ENCODE measurements at places on chromosomes 3 and 15.

- DNase-seq = peak; percentile 32
Measured at GRCh38 chr15:38651328-38652038, 86.9 kb upstream of the RASGRP1 start.

DNA sequence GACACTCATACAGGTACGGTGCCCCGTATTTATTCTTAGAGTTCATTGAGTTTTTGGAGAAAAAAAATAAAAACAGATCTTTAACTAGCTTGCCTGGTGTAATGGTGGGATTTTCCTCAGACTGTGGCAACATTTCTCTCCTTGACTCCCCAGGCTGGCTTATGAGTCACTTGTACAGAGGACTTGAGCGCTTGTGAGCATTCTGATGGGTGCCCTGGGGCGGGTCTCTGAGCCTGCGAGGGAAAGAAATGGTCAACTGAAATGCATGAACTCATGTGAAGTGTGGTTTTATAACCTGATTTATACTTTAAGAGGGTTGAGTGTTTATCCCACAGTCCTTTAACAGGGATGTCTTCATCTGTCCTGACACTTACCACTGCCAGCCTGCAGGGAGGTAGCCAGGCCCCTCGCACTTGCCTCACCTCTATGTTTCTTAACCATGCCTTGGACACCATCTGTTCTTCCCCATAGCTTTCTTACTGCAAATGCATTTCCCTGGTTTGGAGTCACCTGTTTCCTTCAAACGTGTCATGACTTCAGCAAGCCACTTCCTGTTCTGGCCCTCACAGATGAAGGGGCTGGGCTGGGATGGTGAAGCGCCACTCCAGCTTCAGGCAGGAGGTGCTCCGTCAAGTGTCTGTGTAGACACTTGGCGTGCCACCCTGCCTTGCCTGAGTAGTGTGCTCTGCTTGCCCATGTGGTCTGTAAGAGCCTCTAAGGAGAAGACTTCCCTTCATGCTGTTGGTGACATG is 118.7 kb downstream of the PDE8A start:
- DNase-seq = no peak

GRCh38 chr3:59775761-59776325 is 726.0 kb upstream of the CFAP20DC start:
- DNase-seq = no peak

DNA sequence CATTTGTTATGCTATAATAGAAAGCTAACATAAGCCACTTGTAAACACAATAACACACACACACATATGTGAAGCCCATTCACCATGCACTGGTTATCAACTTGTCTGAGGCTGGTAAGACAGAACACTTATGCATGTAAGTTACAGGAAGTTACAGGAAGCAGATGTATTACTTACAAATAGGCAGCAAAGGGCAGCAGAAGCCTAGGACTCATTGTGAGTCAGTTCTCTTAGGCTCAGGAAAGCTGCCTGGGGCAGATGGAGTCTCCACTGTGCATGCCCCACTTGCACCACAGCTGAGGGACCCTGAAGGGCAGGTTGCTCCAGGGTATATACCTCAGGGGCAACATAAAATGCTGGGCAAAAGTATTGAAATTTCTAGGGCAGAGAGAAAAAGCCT is 748.8 kb upstream of the CCDC54 start:
- DNase-seq = no peak

- DNase-seq = no peak
Measured at GRCh38 chr3:156803952-156804741, 22.0 kb upstream of the LEKR1 start.

DNA sequence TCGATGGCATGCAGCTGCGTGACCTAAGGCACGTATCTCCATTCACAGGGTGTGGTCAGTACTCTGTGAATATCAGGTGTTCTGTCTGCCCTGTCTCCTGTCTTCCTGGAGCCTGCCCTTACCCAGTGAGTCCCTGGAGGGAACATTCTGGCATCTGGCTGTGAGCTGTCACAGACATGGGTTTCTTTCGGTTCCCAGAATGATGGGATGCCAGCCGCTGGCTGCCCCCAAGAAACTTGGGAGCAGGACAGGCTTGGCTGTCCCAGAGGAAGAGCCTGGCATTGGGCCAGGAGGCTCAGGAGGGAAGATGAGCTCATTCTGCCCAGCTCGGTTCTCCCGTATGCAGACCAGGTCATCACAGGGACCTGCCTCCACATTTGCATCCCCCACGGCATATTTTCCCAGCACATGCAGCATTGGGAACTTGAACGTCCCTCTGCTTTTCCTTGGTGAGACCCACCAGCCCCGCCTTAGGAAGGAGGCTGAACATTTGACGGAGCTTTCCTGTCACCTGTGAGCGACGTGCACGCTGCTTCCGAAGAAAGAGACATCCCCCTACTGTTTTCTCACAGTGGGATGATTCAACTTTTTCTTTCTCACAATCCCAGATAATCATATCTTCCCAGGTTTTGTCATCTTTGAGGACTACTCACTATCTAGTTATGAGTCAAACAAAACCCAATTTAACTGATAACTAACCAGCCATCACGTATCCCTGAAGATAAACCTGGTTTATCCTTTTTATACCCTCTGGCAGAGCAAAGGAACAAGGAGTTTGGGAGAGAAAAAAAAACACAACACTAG is 22.0 kb upstream of the PGPEP1L start:
- DNase-seq = no peak

GRCh38 chr3:105518203-105518602 is 151.5 kb downstream of the ALCAM start:
- no peak for DNase-seq

DNA sequence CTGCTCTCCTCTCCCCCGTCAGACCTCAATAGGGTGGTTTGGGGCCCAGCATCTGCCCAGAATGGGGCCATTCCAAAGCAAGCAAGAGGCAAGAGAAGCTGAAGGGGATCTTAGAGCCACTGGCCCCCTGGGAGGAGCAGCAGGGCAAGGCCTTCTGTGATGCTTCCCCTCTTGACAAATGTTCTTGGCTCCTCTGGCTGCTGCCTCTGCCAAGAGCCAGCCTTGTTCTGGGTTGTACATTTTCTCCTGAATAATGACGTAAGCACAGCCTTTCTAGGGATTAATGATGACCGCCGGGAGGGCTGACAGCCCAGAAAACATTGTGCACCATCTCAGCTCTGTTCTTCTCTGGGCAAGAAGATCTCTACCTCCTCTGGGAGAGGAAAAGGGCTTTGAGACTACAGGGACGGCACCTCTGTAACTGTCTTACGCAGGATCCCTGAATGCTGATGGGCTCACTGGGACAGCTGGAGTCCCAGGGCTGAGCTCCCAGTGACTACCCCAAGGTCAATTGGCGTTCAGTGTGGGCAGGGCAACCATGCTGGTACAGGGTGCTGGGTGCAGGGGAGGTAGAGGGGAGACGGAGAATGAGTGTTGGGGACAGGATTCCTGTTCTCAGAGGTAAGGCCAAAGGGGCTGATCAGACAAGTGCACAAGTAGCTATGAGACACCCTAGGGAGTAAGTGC is 253.3 kb downstream of the FAM43A start:
- no peak for DNase-seq

DNA sequence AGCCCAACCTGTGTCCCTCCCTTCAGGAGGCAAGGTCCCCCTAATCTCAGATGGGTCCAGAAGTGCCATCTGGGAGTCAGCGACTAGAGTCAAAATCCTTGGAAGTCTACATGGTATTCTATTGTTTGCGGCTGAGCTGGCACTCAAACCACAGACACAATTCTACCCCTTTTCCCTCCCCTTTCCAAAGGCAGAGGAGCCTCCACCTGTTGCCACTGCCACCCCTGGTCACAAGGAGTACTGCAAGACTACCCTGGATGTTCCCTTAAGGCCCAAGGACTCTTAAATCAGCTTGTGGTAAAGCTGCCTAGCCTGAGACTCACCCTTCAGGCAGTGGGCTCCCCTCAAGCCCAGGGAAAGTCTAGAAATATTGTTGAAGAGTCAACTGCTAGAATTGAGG is 4.3 kb upstream of the OR5H6 start:
- no peak for DNase-seq

DNA sequence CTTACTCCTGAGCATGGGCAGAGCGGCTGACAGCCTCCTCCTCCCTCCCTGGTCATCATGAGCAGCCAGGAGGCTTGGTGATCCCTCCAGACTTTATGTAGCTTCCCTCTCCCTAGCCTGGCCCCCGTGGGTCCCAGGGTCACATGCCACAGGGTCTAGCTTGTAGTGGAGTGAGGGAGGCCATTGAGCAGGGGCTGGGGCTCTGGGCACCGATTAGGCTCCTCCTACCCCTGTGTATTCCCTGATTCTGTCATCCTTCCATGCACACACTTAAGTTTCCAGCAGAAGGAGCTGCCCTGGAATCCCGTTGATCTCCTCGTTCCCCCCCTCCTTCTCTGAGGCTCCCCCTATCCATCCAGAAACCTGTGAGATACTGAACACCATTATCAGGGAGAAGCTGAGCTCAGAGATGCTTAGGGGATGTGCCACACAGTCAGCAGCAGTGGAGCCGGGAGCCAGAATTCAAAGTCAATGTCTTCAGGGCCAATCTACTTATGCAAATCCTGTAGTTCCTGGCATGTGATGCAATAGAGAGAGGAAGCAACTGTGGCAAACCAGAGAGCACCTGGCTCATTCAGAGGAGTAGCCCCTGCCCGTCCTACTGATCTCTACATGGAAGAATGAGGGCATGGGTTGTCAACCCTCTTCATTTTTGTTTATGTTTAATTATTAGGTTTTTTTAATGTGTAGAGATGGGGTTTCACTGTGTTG is 17.2 kb downstream of the CCDC33 start:
- no peak for DNase-seq

- no peak for DNase-seq
Measured at GRCh38 chr3:47932421-47932820, 83.8 kb downstream of the MAP4 start.

GRCh38 chr3:22887664-22888291 is 315.3 kb upstream of the UBE2E2 start:
- DNase-seq = no peak

DNA sequence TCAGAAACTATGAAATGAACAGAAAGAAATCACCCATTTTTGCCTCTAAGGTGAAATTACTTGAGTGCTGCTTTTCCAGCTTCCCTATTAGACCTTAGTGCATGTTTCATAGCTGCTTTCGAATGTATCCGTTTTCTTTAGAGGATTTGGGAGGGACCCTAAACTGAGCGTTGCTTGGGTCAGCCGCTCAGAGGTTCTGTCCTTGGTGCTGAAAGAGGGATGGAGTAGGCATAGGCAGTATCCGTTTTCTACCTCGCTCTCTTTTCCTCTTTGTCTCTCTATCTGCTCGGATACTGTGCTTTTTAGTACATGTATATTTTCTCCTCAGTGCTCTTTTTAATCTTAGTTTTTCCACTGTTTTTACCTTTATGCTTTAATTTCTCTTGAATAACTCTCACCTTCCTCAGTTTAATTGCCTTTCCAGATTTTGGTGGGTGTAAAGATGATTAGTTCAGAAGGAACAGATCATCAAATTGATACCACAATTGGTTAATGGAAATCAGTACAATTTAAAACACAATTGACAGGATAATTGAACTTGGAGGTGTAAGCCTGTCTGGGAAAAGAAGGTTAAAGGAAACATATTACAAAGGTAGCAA is at the start of gene DRD3:
TSS of gene DRD3 (minus strand) at position 283 of the 599 bp plus-strand sequence. CDS start 7,060 bp downstream, outside the sequence.
- DNase-seq = no peak

GRCh38 chr3:138686771-138687221 is 78.2 kb downstream of the FAIM start:
- no peak for DNase-seq

GRCh38 chr15:50182219-50183013 is 420 bp downstream of the SLC27A2 start:
- peak; percentile 11 for DNase-seq

DNA sequence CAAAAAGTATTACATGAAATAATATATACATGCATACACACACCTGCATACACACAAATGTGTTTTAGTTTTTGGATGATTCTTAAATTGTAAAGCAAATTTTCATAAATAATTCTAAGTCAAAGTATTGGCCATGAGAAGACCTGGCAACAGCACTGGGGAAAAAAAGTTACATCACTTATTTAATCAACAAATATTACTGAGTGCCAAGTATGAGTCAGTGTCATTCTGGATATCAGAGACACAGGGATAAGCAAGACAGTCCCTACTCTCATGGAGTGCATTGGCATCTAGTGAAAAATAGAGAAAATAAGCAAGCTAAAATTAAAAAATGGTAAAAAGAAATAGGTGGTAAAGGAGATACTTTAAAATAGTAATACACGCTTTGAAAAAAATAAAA is 29.4 kb upstream of the GUCA1C start:
- no peak for DNase-seq

DNA sequence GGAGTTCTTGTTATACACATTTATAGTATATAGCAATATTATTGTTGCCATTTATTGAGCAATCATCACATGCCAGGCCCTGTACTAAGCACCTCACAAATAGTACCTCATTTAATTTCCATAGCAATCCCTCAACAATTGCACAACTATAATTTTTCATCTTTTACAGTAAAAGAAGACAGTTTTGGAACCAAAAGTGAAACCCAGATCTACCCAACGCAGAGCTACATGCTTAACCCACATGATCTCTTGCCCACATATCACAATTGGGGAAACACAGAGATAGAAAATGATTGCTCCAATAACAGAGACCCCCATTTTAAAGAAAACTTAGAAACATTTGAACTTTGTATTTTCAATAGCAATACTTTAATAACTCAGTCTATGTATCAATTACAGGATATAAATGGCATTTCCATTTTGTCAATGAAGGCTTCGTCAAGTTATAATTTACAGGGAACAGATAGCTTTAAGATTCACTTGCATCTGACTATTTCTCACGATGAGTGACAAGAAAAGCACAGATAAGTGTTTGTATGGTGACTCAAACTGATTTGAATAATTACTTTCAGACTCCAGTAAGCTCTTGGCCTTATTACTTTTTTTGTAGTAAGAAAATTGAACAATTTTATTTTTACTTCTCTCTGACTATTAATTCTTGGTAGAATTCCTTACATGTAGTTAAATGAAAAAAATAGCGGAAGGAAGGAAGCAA is 38.7 kb upstream of the CCDC50 start:
- no peak for DNase-seq

GRCh38 chr3:39473452-39474125 is 6.1 kb downstream of the MOBP start:
- no peak for DNase-seq

- DNase-seq = no peak
Measured at GRCh38 chr3:103218146-103218545, 783.3 kb downstream of the ZPLD1 start.

- no peak for DNase-seq
Measured at GRCh38 chr3:185332026-185332735, 30.8 kb upstream of the MAP3K13 start.

GRCh38 chr3:29282427-29283230 is 1.8 kb downstream of the RBMS3 start:
- no peak for DNase-seq

GRCh38 chr3:153209596-153209995 is 47.6 kb downstream of the RAP2B start:
- no peak for DNase-seq

GRCh38 chr3:71581457-71582035 is 2.0 kb downstream of the FOXP1 start:
- peak; percentile 17 for DNase-seq

All from activated T-helper 1 cell treated with Interleukin-2 at 50 U/mL for 16 hours (primary cell).